ENCODE measurements at places on chromosomes 2 and 18.
A peak's percentile ranks its signal among the peaks of the same experiment; 100 is the strongest.

DNA sequence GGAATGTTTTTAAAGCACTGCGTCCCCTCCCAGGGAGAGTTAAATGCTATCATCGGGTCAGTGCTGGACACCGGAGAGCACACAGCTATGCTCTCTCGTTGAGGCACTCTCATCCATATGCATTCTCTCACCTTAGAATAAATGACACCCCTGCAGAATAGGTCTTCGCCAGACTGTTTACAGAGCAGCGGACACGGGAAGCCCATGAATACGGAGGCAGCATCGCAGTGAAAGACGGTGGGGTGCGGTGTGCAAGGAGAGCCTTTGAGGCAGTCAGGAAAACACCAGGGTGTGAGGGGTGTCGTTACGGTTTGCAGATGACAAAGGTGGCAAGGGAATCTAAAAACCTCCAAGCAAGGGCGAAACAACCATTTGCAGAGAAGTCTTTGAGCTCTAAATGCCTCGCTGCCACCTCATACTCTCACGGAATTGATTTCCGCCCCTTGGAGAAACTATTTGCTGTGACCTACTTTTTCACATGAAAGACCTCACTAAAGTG lies 169.2 kb upstream of the FHL2 start:
- no peak for DNase-seq

DNA sequence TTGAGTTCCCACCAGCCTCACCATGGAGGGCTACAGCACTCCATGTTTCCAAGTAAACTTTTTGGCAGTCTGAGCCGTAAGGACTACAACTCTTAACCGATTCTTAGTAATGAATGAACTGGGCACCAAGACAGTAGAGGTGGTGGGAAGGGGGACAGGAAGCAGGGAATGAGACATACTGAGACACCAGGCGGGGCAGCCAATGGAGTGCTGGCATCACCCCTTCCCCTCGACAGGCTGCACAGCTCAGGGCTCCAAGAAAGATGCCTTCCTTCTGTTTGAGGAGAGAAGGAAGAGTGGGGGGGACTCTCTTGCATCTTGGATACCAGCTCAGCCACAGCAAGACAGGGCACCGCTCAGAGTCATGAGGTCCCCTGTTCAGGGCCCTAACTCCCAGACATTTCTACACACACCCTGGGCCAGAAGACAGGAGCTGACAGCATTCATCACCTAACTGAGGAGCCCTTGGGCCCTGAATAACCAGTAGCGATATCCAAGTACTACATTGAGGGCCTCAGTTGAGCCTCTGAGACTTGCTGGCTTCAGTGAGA lies 45.2 kb downstream of the USP34 start:
- no peak for DNase-seq

DNA sequence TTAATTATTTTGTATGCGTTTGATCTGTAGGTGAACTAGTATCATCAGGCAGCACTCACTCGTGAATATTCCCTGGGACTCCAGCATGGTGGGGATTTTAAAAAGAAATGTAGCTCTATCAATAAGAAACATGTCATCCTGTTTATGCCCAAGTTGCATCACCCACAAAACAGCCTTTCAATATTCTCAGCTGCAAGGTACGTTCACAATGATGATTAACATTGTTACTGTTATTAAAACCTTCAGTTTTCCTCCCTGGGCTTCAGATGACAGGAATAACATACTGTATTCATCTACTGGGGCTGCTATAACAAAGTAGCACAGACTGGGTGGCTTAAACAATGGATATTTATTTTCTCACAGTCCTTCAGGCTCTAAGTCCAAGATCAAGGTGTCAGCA lies 87.9 kb upstream of the KLHL29 start:
- DNase-seq: no peak

DNA sequence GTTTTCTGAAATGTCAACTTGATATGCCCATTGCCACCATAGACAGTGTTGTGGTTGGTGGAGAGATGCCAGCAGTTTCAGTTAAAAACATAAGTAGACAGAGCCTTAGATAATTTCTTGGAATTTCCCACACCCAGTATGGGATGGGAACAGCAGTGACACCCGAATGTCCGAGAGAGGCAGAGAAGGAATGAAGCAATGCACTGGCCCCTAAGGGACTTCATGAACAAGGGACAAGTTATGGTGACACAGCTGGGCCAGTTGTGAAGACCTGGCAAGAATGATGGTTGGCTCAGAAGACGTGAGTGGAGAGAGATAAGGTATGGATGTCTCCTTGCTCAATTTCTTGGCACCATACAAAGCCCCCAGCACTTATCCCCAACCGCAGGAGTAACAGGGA lies 165.2 kb upstream of the APCDD1 start:
- no peak for DNase-seq

GRCh38 chr2:232516551-232516950 lies 3.6 kb upstream of the PRSS56 start:
- no peak for DNase-seq

- no peak for DNase-seq
Observed at GRCh38 chr2:151569167-151569566, 159.5 kb downstream of the RIF1 start.

GRCh38 chr18:45662468-45662867 lies 47.2 kb downstream of the SLC14A2 start:
- no peak for DNase-seq

DNA sequence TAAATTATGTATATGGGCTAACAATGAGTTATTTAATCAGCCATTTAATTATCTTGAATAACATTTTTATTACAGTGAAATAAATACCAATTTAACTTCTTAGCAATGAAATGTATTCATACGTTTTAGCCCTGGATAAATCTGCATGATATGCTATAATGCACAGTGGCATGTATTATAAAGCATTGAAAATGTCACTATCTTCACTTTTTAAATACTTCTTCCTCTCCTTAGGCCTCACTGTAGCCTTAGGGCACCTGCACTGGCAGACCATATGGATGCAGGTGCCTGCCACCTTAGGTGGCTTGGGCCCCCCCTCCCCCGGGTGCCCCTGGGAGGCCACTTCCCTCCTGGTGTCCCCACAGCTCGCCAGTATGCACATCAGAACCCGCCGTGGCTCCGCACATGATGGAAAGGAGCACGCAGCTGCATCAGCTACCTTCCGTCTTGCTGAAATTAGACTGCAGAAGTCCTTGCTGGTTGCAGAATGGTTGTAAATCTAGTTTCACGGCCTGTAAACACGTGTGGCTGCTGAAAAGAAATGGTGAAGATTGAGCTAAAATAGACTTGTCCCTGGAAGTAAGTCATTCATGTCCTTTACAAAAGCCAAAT lies 56.7 kb downstream of the ADI1 start:
- no peak for DNase-seq

DNA sequence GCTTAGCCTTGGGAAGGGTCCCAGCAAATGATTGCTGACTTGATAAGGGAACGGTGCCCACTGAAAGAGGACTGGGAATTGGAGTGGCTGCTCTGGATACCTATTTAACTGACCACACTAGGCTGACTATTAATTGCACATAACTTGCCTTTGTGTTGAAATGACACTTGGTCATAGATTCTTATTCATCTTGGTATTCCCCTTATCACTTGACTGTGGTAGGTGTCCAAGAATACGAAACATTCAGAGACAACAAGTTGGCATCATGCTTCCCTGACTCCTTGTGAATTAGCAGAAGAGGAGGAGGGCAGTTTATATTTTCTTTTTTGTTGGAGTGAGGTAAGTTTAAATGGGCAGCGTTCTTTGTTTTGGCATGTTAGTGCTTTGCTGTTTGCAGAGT lies 13.4 kb downstream of the FMNL2 start:
- no peak for DNase-seq

DNA sequence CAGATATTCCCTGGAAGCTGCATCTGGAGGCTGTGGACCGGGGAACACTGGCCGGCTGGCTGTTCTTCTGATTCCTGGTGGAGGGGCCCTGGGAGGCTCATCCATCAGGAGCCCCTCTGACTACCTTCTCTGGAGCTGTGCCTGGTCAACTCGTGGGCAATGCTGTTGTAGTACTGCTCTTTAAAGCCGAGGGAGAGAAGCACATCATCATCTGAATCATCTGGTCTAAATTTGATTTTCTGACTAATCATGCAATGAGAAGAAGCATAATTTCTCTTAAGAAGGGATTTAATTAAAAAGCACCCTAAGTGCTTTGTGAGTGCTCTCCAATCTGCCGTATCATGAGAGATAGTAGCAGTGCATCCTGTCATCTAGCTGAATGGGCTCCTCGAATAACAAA lies 229.5 kb downstream of the FHOD3 start:
- no peak for DNase-seq

DNA sequence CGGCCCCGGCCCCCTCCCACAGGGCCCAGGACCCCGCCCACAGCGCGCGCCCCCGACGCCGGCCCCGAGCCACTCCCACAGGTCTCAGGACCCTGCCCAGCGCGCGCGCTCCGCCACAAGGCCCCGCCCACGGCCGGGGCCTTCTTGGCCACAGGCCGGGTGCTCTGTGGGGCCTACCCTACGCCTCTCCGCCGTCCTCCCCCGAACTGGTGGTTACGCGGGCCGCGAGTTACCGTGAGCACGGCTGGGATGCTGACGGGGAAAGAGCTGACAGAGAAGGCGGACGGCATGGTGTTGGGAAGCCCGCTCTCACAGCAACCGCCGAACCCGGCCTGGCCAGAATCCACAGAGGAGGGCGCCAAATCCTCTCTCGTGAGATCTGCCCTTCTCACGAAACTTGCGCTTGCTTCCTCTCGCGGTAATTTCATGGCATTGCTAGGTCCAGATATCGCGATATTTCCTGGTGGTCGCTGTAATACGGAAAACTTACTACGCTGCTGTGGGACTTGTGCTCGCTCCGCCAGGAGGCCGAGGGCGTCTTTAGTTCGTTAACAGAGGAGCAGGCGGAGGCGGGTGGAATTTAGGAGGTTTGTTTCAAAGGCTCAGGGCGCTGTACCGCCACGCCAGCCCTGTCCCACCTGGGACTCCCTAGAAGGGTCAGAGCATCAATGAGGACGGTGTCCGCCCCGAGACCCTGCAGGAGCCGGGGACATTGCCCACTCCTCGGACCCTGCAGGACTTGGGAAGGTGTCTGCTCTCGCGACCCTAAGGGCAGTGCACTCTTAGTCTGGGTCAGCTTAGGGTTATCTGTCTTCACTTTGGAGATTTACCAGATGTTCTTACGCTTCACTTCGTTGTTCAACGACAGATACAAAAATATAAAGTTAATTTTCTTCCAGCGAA lies at the start of gene TMEM18:
TMEM18 (minus strand) TSS at position 351 of the 903 bp plus-strand sequence; CDS start at position 290, 61 bp downstream.
- DNase-seq: peak; percentile 90

DNA sequence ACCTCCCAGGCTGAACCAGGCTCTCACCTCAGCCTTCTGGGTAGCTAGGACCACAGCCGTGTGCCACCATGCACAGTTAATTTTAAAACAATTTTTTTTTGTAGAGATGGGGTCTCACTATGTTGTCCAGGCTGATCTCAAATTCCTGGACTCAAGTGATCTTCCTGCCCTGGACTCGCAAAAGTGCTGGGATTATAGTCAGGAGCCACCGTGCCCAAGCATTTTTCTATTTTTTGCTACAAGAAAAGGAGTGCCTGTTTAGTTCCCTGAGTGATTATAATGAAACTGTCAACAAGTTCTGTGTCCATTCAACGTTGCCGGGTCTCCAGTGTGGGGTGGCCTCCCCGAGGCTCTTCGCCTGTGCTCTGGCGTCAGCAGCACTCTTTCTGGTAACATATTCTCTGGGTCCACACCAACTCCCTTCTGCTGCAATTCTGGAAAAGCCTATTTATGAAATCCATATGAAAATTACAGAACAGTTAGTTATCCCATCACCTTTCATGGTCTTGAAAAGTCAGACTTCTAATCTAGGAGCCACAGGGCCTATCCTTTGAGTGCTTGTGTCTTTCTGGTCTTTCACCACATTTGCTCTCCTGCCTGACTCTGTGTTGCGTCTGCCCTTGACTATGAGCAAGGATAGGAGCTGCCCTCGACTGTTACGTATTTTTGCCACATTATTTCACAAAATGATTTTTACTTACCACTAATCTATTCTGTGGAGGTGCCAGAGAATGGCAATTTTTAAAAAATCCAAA lies 172.7 kb downstream of the SOCS6 start:
- no peak for DNase-seq

DNA sequence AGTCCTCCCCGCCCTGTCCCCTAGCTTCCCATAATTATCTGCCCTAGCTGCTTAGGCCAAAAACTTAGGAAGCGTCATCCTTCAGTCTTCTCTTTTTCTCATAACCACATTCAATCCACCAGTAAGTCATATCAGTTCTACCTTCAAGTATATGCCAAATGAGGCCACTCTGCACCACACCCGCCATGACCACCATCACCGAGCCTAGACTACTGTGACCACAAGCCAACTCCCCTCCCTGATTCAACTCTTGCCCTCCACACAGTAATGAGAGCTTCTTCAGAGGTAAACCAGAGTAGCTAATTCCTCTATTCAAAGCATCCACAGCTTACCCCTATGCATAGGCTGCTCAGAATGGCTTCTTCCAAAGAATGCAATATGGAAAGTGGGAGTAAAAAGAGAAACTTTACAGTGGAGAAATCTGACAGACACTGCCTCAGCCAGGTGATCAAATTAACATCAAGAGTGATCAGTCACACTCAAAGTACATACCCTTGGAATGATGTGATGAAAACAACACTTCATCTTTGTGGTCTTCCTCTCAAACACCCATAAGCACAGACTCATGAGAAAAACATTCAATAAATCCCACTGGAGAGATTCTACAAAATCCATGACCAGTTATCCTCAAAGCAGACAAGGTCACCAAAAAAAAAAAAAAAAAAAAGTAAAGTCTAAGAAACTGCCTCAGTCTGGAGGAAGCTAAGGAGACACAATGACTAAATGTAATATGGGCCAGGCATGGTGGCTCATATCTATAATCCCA lies 17.7 kb downstream of the MBOAT2 start:
- no peak for DNase-seq

Measured in thoracic aorta (tissue), 2 donors.